Activated CD4-positive, alpha-beta T cell treated with anti-CD3 and anti-CD28 coated beads for 36 hours (primary cell): ENCODE measurements at places on chromosomes 3 and 15. TPM values are rescaled to one million over a fixed set of nuclear protein-coding genes. Genes with fewer than 3 reads are reported as not detected.

DNA sequence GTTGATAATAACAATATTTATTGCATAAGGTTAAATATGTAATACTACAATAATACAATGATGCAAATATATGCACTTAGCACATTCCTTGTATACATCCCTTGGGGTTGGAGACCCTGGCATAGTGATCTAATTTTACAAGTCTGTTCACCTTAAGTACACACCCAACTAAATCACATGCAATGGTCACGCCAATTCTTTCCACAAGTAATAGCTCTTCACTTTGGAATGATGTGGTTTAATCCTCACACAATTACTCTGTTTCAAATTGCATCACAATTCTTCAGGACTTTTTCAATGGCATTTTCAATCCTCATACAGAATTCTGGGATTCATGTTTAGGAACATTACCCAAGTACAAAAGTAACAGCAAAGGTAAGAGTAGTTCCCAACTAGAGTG, 27.3 kb upstream of the SPRED1 start:
- DNase-seq: no peak
- H3K36me3 ChIP-seq: no peaks in the 10 kb centered on the region
- no peaks in the 10 kb centered on the region for H3K27me3 ChIP-seq
- H3K27ac ChIP-seq: no peak overlapping the region

The SACM1L gene
- 51.8 TPM for total RNA-seq

DNA sequence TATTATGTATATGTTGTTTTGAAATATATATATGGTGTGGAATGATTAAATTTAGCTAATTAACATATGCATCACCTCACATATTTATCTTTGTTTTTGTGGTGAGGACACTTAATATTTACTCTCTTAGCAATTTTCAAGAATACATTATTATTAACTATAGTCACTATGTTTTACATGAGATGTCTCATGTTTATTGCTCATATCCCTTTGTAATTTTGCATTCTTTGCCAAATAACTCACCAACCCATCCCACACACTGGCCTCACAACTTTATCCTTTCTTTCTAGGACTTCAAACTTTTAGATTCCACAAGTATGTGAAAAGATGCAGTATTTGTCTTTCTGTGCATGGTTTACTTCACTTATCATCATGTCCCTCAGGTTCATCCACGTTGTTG, 950.2 kb upstream of the CADM2 start:
- no peaks in the 10 kb centered on the region for H3K4me1 ChIP-seq
- no peak overlapping the region for H3K4me3 ChIP-seq
- no peaks in the 10 kb centered on the region for H3K27me3 ChIP-seq
- H3K36me3 ChIP-seq: no peaks in the 10 kb centered on the region
- no peak for DNase-seq

GRCh38 chr3:42264399-42265058, 1.5 kb downstream of the CCK start:
- peak; percentile 60 for DNase-seq
- H3K4me1 ChIP-seq: peaks cover 9% of the 10 kb centered on the region
- H3K27me3 ChIP-seq: peaks cover 57% of the 10 kb centered on the region
- no peak overlapping the region for H3K4me3 ChIP-seq
- no peaks in the 10 kb centered on the region for H3K36me3 ChIP-seq
- H3K27ac ChIP-seq: no peak overlapping the region

- DNase-seq: no peak
- H3K36me3 ChIP-seq: peaks cover 41% of the 10 kb centered on the region
- H3K27ac ChIP-seq: no peak overlapping the region
Measured at GRCh38 chr3:149170672-149171071, 41.2 kb downstream of the HPS3 start.

The LTF gene
- total RNA-seq: not detected

DNA sequence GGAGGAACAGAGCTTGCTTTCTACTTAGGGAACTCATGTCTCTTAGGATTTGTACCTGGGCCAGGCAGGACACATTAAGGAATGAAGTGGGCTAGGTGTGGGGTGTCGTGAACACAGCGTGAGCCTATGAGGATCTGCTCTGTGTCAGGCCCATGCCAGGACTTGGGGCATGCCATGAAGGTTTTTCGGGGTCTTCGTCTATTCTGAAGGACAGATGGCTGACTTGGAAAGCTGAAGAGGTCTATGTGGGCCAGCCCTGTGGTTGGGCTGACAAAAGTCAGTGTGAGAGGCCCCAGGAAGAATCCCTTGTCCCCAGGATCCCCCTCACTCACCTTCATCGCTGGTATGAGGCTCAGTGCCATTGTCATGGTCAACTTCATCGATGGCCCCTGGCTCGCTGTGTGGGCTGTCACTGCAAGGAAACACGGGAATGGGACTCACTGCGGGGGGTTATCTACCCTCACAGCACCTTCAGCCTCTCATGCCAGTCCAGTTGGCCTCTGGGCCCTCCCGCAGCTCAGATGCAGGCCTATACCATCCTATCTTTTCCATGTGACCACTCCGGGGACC, 46.8 kb upstream of the RAD18 start:
- H3K27ac ChIP-seq: no peak overlapping the region
- peaks cover 14% of the 10 kb centered on the region for H3K4me1 ChIP-seq
- H3K4me3 ChIP-seq: no peak overlapping the region

- peaks cover 13% of the 10 kb centered on the region for H3K4me1 ChIP-seq
- H3K4me3 ChIP-seq: no peak overlapping the region
- no peak for DNase-seq
- H3K36me3 ChIP-seq: no peaks in the 10 kb centered on the region
- H3K27me3 ChIP-seq: no peaks in the 10 kb centered on the region
- no peak overlapping the region for H3K27ac ChIP-seq
Measured at GRCh38 chr15:34373951-34374350, 7.0 kb upstream of the LPCAT4 start.

GRCh38 chr3:129481766-129482332, 41.8 kb downstream of the IFT122 start:
- peak; percentile 67 for DNase-seq
- H3K4me1 ChIP-seq: peaks cover 14% of the 10 kb centered on the region
- peak overlapping the region; percentile 55 for H3K27ac ChIP-seq
- H3K36me3 ChIP-seq: peaks cover 7% of the 10 kb centered on the region
- H3K4me3 ChIP-seq: no peak overlapping the region
- no peaks in the 10 kb centered on the region for H3K27me3 ChIP-seq

GRCh38 chr3:186277268-186277909, 84.6 kb downstream of the DGKG start:
- peaks cover 5% of the 10 kb centered on the region for H3K4me1 ChIP-seq
- no peak overlapping the region for H3K4me3 ChIP-seq
- no peak overlapping the region for H3K27ac ChIP-seq

The C3orf80 gene
- not detected for total RNA-seq

The C3orf49 gene
- total RNA-seq: not detected

The ZPLD1 gene
- not detected for total RNA-seq

The SLC4A7 gene
- 46.4 TPM for total RNA-seq

The GABRG3 gene
- not detected for total RNA-seq

The SPTSSB gene
- not detected for total RNA-seq

The HACL1 gene
- 22.3 TPM for total RNA-seq

- no peaks in the 10 kb centered on the region for H3K27me3 ChIP-seq
- H3K4me3 ChIP-seq: no peak overlapping the region
- peaks cover 17% of the 10 kb centered on the region for H3K4me1 ChIP-seq
- H3K27ac ChIP-seq: no peak overlapping the region
- no peaks in the 10 kb centered on the region for H3K36me3 ChIP-seq
Measured at GRCh38 chr3:4995500-4996053, 16.3 kb downstream of the BHLHE40 start.

The AMIGO3 gene
- 0.07 TPM for total RNA-seq

GRCh38 chr3:45606991-45607712, 12.6 kb downstream of the LIMD1 start:
- no peak overlapping the region for H3K4me3 ChIP-seq
- peaks cover 25% of the 10 kb centered on the region for H3K4me1 ChIP-seq
- DNase-seq: no peak
- peaks cover 13% of the 10 kb centered on the region for H3K36me3 ChIP-seq
- H3K27me3 ChIP-seq: no peaks in the 10 kb centered on the region

- no peaks in the 10 kb centered on the region for H3K4me1 ChIP-seq
- no peak overlapping the region for H3K27ac ChIP-seq
- no peak for DNase-seq
Measured at GRCh38 chr15:42973114-42973513, 52.5 kb upstream of the TTBK2 start.

The GOLGA8T gene
- total RNA-seq: not detected

GRCh38 chr15:82020625-82021394, 25.0 kb downstream of the MEX3B start:
- DNase-seq: no peak

The INAFM2 gene
- total RNA-seq: 11.2 TPM
